ENCODE measurements at places on chromosomes 12 and 14. TPM values are rescaled to one million over a fixed set of nuclear protein-coding genes. Genes with fewer than 3 reads are reported as not detected.
A peak's percentile ranks its signal among the peaks of the same experiment; 100 is the strongest.

The MTHFD1 gene
- total RNA-seq = 55.4 TPM

The RFLNA gene
- 1.0 TPM for total RNA-seq

DNA sequence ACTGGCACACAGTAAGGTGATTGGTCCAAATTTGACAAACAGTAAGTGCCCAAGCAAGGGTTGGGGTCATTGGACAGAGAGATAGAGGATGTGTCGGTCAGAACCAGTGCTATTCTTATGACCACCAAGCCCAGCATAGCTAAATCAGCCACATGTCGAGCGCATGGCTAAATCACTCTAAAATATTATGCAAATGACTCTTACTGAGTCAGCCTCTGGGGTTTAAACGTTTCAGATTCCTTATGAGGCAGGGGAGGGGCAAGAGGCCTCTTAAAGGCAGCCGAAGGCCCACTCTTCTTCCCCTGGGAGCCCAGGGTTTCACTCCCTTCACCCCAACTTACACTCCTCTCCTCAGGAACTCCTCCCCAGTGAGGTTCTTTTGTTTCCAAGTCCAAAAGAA is 603 bp upstream of the ENDOU start:
- no peak overlapping the region for H3K4me3 ChIP-seq
- peaks cover 4% of the 10 kb centered on the region for H3K27me3 ChIP-seq
- no peak for DNase-seq
- H3K4me1 ChIP-seq = peaks cover 19% of the 10 kb centered on the region

The GRIP1 gene
- total RNA-seq = 5.0 TPM

GRCh38 chr12:69513297-69513696 is 43.1 kb downstream of the FRS2 start:
- no peak overlapping the region for H3K4me3 ChIP-seq
- H3K27me3 ChIP-seq = no peaks in the 10 kb centered on the region
- DNase-seq = no peak
- no peaks in the 10 kb centered on the region for H3K36me3 ChIP-seq
- H3K27ac ChIP-seq = peak overlapping the region; percentile 62
- H3K4me1 ChIP-seq = peaks cover 85% of the 10 kb centered on the region

DNA sequence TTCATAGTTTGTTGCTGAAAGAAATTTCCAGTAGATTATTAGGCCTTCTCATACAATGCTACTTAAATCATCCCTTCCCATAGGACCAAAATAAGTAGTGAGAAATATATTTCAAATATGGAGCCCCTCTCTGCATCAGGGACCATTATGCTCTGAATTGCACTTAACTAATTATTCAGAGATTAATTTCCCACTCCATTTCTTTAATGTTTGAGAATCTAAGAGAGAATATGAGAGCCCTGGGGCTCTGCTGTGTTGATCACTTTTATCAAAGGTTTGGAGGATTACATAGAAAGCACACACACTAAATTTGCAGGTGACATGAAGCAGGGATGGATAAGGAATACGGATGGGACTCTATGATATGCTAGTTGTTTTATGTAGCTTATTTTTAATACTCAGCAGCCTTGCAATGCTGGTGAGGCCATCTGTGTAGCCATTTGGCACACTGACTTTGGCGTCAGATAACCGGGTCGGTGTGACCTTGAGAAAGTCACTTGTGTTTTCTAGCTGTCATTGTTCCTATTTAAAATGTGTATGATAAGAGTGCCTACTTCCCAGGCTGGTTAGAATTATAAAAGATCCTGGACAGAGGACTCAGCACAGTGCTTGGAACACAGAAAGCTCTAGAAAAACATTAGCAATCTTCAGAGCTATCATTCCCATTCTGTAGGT is 49.9 kb upstream of the FBXO21 start:
- H3K27me3 ChIP-seq = peaks cover 10% of the 10 kb centered on the region
- DNase-seq = no peak
- no peaks in the 10 kb centered on the region for H3K4me1 ChIP-seq
- H3K4me3 ChIP-seq = no peak overlapping the region

- no peaks in the 10 kb centered on the region for H3K27me3 ChIP-seq
- peaks cover 18% of the 10 kb centered on the region for H3K4me1 ChIP-seq
- H3K4me3 ChIP-seq = no peak overlapping the region
- H3K36me3 ChIP-seq = no peaks in the 10 kb centered on the region
- no peak overlapping the region for H3K27ac ChIP-seq
Observed at GRCh38 chr14:72704502-72704901, 189.4 kb downstream of the DPF3 start.

- H3K27ac ChIP-seq = peak overlapping the region; percentile 28
- H3K4me1 ChIP-seq = peaks cover 13% of the 10 kb centered on the region
- no peak for DNase-seq
- H3K27me3 ChIP-seq = no peaks in the 10 kb centered on the region
Observed at GRCh38 chr12:45429831-45430230, 213.9 kb downstream of the ANO6 start.

DNA sequence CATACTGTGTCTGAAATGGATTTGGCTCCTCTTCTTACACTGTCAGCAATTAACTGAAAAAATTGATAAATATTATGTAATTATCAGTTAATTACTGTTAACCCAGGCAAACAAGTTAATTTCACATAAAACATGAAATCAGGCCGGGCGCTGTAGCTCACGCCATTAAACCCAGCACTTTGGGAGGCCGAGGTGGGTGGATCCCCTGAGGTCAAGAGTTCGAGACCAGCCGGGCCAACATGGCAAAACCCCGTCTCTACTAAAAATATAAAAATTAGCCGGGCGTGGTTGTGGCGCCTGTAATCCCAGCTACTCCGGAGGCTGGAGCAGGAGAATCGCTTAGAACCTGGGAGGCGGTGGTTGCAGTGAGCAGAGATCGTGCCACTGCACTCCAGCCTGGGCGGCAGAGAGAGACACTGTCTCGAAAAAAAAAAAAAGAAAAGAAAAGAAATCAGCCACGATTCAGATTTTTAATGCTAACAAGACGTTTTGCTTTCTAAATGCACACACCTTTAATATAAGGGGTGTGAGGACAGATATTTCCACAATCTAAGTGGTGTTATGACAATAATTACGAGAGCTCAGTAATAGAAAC is 473 bp upstream of the TMEM19 start:
- H3K27me3 ChIP-seq = no peaks in the 10 kb centered on the region
- H3K4me1 ChIP-seq = peaks cover 26% of the 10 kb centered on the region
- H3K36me3 ChIP-seq = no peaks in the 10 kb centered on the region
- H3K4me3 ChIP-seq = peak overlapping the region; percentile 78

The LHX5 gene
- not detected for total RNA-seq

DNA sequence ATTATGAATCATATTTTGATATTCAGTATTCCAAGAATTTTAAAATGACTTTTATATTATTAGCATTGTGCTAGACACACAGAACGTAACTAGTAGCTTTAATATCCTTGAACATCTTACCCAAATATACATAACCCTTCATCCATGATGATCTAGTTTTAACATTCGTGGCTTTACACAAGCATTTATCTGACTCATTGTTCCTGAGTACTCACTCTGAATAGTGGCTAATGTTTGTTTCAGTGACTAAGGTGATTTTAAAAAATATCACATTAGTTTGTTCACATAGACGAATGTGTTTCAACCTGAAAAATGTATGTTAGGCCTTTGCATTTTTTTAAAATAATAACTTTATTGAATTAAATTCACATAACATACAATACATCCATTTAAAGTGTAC is 80.0 kb upstream of the PTPRQ start:
- H3K36me3 ChIP-seq = peaks cover 2% of the 10 kb centered on the region
- no peaks in the 10 kb centered on the region for H3K27me3 ChIP-seq
- DNase-seq = no peak
- no peak overlapping the region for H3K27ac ChIP-seq
- no peaks in the 10 kb centered on the region for H3K4me1 ChIP-seq
- H3K4me3 ChIP-seq = no peak overlapping the region

DNA sequence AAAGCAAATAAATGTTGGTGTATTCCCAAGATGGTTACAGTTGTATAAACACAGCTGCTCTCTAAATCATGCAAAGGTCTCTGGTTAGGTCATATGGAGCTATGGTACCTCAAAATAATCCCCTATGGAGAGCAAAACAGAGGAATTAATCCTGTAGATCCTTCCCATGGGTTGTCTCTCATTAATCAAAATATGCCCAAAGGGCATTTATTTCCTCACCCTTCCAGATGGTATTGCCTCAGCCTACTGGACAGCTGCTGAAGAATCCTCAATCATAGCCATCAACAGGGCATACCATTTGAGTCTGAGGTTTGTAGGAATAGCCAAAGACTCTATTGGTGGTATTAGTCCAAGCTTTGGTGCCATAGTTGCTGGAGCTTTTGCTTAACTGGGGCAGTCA is 360.9 kb downstream of the RPL10L start:
- no peaks in the 10 kb centered on the region for H3K4me1 ChIP-seq
- H3K27me3 ChIP-seq = no peaks in the 10 kb centered on the region
- no peak for DNase-seq
- H3K36me3 ChIP-seq = no peaks in the 10 kb centered on the region
- H3K27ac ChIP-seq = no peak overlapping the region

The CLEC2B gene
- total RNA-seq = not detected

DNA sequence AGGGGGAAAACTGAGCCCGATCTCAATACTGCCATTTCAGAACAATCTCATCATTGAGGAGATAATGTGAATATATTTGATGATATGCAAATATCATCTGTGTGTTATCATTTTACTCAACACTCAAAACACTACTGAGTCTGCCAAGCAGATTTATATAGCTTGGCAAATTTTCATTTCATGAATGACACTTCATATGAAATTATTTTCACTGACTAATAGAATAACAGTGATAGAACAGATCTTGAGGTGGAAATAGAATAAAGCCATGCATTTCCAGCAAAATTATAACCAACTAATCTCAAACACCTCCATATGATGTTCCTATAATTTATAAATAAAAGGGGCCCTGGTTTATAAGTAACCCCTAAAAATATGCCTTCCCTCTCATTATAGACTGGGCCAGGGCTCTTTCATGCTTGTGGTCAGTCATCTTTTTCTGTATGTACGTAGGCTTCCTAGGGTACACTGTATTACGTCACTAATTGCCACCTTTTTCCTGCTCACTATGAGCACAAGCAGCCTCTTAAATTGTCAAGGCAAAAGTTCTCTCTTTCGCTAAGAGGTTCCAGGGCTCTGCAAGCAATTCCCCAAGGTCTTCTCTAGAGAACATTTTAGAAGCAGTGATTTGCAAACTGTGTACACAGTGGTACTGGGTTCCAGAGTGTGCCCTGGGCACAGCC is 197.1 kb upstream of the FOXN3 start:
- H3K36me3 ChIP-seq = peaks cover 1% of the 10 kb centered on the region
- H3K4me3 ChIP-seq = no peak overlapping the region
- H3K4me1 ChIP-seq = peaks cover 54% of the 10 kb centered on the region
- H3K27me3 ChIP-seq = no peaks in the 10 kb centered on the region
- no peak overlapping the region for H3K27ac ChIP-seq
